ENCODE measurements at places on chromosomes 13 and 19.

GRCh38 chr13:74707291-74707690 lies 573.1 kb upstream of the KLF12 start:
- no peak for DNase-seq

- no peak for DNase-seq
These were observed 42.5 kb downstream of the RASA3 start for GRCh38 chr13:114089751-114090400.

DNA sequence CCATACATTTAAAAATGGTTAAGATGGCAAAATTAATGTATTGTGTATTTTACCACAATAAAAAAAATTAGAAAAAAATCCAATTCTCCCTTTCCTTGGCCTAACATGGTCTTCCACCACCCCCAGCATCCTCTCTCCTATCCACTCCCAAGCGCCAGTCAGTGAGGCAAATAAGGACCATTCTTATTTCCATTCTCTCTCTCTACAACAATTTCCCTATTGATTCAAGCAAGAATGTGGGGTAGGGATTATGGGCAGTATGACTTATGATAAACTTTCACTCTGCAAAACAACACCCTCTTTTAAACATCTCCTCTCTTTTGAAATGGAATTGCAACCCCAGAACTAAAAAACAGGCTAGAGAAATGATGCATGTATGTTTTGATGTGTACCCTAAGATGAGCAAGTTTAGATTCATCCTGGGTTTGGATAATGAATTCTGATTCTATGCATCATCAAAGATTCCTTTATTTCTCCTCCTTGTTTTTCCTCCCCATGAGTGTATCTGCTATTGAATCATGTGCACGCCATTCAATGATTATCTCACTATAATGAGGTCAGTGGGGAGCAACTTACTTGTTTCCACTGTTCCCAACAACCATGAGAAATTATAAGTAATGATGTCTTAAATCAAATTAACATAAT lies 3.5 kb downstream of the STARD13 start:
- no peak for DNase-seq

GRCh38 chr19:33703821-33704220 lies 82.1 kb downstream of the CHST8 start:
- DNase-seq: no peak

DNA sequence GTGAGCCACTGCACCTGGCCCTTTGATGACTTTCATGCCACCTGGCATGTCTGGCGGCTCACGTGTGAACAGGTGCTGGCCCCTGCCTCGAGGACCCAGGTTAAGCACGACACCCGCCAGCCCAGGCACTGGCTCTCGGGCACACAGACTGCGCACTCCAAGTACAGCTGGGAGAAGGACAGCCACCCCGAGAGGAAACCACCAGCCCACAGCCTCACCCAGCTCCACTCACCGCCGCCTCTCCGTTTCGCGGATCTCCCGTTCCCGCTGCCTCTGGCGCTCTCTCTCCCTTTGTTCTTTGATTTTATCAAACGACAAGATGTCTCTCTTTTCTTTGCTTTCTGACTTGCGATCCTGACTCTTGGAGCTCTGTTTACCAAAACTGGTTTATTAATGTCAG lies 27.4 kb upstream of the TINCR start:
- no peak for DNase-seq

DNA sequence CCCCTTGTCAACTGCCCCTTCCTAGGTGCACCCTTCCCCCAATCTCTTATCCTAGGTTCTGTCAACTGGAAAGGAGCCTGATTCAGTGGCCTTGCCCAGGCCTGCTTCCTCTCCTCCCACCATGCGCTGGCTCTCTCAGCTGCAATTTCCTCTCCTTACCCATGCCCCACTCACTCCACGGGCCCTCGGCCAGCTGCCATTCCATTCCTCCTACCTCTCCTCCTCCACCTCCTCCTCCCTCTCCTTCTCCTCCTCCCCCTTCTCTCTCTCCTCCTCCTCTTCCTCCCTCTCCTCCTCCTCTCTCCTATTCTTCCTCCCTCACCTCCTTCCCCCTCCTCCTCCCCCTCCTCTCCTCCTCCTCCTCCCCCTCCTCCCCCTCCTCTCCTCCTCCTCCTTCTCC lies 9.6 kb upstream of the TIMM44 start:
- no peak for DNase-seq

DNA sequence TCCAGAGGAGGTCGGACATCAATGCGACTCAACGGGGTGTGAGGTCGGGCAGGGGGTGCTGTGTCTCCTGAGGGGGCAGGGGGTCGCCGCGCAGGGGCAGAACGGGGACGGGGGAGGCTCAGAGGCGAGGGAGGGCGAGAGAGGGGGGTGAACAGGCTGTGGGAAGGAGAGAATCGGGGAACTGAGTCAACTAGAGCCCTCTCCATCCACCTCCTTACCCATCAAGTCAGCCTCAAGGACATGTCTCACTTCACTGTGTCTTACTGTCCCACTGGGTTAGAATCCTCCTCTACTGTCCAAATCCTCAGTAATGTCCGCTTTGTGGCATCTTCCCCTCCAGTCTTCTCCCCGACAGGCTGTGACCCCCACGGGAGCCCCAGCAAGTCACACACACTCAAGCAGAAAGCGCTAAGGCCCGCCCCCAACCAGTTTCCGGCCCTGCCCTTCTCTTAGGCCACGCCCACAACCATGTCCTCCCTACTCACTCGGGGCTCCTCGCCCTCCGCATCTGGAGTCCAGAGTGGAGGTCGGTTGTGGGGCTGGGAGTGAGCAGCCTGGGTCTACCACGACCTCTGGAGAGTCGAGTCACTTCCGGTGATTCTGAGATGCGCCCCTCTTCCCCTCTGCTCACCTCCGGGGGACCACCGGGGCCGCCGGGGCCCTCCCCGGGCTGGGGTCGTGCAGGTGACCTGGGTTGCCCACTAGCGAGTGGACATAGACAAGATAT lies 9.3 kb downstream of the PLEKHA4 start:
- peak; percentile 86 for DNase-seq

DNA sequence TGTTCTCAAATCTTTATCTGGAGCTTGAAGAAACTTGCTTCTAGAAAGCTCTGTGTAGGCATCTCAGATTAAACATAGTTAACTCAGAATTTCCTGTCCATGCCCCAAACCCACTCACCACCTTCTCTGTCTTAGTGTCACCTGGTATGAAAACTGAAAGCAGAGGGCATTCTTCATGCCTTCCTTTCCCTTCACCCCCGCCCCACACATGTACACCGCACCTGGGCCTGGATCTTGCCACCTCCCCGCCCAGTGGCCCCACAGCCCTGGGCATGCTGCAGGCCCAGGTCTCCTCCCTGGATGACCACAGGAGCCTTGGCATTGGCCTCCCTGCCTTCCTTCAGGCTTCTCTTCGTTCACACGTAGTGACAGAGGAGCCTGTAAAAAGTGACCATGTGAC lies 15.8 kb downstream of the CFAP97D2 start:
- DNase-seq: no peak

- no peak for DNase-seq
These were observed 232.6 kb upstream of the IPO5 start for GRCh38 chr13:97720896-97721295.

GRCh38 chr19:47057328-47057727 lies 8.9 kb upstream of the TMEM160 start:
- DNase-seq: no peak

DNA sequence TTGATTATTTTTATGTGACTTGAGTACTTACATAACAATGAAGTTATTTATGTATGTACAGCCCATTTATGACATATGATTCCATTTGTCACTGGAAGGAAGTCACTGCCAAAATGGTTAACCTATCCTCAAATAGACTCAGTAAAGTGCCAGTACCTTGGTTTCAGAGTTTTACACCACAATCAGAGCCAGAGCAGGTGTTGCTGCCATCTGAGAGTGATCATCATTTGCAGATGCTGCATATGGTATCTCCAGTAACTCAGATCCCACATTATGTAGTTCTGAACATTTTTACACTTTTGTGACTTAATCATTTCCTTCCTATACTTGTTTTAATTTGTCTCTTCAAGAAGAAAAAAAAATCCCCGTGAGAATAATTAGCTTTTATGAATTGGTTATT lies 313.3 kb downstream of the HS6ST3 start:
- no peak for DNase-seq

- no peak for DNase-seq
These were observed 541 bp upstream of the RSPH6A start for GRCh38 chr19:45815481-45816216.

DNA sequence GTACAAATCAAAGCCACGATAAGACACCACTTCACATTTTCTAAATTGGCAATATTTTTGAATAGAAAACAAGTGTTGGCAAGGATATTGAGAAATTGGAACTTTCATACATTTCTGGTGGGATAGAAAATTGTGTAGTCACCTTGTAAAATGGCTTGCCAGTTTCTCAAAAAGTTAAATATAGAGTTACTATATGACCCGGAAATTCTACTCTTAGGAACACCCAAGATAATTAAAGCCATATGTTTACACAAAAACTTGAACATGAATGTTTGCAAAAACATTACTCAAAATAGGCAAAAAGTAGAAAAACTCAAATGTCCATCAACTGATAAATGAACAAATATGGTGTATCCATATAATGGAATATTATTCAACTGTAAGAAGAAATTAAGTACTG lies 552.5 kb downstream of the TBC1D4 start:
- DNase-seq: no peak

DNA sequence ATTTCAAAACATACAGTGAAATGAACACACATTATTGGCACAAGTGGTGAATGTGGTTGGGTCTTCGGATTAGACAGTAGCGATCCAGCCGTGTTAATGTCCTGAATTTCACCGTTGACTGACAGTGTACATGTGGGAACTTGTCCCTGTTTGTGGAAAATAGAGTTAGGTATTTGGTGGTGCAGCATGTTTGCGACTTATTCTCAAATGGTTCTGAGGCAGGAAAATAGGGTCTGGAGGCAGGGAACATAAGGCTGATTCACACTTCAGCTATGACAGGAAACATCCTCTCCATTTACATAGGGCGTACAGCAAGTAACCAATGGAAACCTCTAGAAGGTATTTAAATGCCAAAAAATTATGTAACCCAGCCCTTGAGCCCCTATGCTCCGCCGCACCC lies 4.2 kb downstream of the LGALS7B start:
- no peak for DNase-seq

GRCh38 chr19:31818798-31819105 lies 469.5 kb upstream of the TSHZ3 start:
- DNase-seq: no peak

DNA sequence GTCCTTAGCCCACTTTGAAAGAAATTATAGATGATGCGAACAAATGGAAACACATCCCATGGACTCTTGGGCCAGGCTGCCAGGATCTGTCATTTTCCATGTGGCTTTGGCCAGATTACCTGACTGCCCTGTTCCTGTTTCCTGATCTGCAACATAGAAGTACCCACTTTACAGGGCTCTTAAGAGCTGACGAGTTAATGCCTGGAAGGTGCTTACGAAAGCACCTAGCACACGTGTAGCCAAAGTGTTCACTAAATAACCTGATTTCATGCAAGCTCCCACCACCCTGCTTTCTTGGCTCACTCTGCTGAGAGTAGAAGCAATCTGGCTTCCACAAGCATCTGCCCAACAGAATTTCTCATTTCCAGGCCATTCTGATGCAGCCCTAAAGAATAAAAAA lies 575.2 kb downstream of the MYO16 start:
- no peak for DNase-seq

DNA sequence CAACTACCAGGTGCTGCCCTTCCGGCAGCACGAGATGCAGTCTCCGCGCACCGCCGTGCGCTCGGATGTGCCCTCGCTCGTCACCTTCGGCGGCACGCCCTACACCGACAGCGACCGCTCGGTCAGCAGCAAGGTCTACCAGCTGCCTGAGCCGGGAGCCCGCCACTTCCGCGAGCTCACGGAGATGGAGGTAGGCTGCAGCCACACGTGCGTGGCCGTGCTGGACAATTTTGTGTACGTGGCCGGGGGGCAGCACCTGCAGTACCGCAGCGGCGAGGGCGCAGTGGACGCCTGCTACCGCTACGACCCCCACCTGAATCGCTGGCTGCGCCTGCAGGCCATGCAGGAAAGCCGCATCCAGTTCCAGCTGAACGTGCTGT lies 15.2 kb upstream of the CRTC1 start:
- DNase-seq: no peak

- no peak for DNase-seq
These were observed 21.4 kb downstream of the KCTD4 start for GRCh38 chr13:45179428-45179827.

DNA sequence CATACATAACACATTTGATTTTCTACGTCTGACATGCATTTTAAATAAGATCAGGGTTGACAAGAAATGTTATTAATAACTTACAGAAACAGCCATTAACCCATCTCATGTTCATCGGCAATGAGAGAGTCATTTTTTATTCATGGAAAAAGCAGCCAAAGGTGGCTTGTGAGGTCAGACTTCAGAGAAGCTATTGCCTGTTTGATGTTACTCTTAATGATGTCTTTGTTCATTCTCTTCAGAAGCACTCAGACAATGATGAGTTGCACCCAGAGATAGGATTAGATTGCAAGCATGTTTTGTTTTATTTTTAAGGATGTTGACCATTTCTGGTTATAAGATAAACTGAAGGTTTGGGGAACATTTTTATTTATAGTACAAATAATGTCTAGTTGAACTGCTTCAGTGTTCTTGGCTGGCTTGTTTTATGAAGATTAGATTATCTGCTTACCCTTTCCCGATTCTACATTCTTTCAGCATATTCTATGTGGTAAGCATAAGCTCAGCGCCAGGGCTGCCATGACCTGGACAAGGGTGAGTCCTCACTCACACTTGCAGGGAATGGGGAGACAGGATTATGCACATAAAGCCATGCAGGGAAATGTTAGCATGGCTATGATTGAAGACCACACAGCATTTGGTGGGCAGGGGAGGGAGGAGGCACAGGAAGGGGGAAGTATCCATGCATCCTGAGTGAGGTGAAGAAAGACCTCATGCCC lies 288.1 kb downstream of the MTUS2 start:
- DNase-seq: no peak

- peak; percentile 20 for DNase-seq
These were observed 40.9 kb downstream of the GNG7 start for GRCh38 chr19:2661615-2662014.

GRCh38 chr19:373391-374182 lies 29.0 kb upstream of the MIER2 start:
- no peak for DNase-seq

DNA sequence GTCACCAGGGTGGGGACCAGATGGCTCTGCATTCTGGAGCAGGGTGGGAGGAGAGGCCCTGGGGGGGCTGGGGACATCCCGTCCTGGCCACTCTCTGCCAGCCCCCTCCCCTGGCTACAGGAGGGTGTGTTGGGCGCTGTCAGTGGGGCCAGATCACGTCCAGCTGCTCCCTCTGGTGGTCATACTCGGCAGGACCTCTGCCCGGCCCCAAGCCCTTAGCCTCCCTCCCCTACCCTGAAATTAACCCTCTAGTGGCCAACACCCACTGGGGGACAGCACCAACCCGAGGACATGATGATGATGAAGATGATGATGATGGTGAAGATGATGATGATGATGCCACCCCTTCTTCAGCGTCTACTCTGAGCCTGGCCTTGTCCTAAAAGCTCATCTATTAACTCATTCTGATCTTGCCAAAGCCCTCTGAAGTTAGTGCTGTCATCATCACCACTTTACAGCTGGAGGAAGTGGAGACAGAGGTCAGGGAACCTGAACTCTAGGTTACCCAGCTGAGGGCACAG lies 590 bp upstream of the LGI4 start:
- peak; percentile 80 for DNase-seq

Measured in activated CD4-positive, alpha-beta T cell treated with anti-CD3 and anti-CD28 coated beads, Interleukin-2, amount 50 U/mL, for 48 hours (primary cell).